ENCODE measurements at places on chromosomes 16 and 17. TPM values are rescaled to one million over a fixed set of nuclear protein-coding genes. Genes with fewer than 3 reads are reported as not detected.

GRCh38 chr16:12026741-12027490 lies 50.4 kb downstream of the SNX29 start:
- no peak for DNase-seq

DNA sequence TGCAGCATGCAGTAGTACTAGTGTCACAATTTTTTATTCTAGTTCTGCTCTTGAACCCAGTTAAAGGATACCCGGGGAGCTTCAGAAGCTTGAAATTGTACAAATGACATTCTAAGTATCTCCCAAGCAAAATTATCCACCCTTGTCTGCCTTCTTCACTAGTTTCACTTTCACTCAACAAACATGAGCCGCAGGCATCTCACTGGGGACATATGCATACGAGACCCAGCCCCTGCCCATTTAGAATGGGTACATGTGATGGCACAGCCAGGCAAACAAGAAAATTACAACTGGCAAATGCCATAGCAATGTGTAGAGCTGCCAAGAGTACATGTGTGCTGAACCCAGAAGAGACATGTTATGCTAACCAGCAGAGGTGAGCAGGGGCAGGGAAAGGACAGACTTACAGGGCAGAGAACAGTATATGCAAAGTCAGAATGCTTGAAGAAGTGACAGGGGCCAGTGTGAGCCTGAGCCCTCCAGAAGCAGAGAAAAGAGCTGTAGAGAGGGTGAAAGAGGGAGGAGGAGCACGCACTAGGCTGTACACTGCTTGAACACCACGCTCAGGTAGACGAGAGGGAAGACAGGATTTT lies 8.3 kb downstream of the GINS2 start:
- DNase-seq, result no peak

DNA sequence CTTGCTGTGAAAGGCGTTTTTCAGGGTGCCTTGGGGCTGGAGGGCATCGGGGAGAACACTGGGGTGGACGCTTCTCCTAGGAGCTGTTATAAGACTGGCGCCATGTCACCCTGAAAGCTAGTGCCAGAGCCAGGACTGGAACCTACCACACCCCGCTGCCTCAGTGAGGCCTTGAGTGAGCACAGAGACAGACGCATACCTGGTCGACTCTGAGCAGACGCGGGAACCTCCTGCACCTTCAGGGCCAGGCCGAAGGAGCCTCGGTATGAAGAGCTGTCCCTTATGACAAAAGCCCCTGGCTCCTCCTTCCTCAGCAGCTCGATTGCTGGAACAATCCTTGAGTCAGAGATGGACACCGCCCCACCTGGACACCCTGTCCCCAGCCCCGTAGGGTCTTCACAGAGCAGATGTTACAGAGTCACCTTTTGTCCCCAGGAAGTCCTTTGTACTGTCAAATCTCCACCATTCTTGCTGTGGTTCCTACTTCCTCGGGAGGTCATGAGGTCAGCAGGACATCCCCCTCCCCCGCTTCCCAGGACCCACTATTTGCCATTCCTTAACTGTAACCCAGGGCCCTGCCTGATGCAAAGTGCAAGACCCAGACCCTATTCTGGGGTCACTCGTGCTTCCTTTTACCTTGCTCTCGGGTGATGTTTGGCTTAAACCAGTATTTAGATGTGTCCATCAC lies 17.0 kb downstream of the TNS4 start:
- DNase-seq, result no peak

DNA sequence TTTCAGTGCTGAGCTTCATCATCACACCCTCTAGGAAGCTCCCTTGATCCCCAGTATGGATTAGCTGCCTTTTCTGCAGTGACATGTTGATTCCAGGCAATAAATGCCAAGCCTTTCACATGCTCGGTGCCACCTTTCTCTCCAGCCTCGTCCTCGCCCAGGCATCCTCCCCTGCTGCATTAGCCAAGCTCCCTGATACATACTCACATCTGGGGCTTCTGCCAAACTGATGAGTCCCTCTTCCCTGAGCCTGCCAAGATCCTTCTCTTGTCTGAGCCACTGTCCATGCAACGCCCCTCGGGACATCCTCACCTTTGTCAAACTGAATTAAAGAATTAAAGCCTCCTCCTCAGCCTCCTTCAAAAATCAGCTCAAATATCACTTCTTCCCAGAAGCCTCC lies 538.5 kb upstream of the CDH11 start:
- no peak for DNase-seq

GRCh38 chr16:73033271-73033998 lies 14.5 kb downstream of the ZFHX3 start:
- DNase-seq, result no peak

DNA sequence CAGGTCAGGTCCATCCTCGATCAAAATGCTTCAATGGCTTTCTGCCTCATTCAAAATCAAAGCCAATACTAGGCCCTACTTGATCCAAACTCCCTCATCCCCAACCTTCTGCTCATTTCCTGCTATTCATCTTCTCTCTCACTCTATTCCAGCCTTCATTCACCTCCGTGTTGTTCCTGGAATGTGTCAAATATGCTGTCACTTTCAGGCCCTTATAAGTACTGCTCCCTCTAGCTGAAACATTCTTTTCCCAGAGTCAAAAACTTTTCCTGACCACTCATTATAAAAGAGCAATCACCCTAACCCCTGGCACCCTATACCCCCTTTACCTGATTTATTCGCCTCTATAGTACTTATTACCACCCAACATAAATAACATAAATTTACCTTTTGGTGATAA lies 303.7 kb upstream of the PMFBP1 start:
- no peak for DNase-seq

- DNase-seq, result no peak
Observed at GRCh38 chr17:4506175-4506813, 7.6 kb downstream of the SPNS2 start.

DNA sequence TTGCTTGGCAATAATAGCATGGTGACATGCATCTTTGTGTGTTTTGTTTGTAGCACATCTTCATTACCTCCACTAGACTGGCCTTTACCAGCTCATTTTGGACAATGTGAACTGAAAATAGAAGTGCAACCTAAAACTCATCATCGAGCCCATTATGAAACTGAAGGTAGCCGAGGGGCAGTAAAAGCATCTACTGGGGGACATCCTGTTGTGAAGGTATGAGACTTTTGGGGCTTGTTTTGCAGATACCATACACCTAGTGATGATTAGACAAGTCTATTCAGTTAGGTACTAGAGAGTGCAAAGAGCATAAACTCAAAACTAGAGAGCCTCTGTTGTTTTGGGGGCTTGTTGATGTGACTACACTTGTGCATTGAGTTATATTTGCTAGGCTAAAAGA lies 41.2 kb downstream of the NFATC3 start:
- no peak for DNase-seq

DNA sequence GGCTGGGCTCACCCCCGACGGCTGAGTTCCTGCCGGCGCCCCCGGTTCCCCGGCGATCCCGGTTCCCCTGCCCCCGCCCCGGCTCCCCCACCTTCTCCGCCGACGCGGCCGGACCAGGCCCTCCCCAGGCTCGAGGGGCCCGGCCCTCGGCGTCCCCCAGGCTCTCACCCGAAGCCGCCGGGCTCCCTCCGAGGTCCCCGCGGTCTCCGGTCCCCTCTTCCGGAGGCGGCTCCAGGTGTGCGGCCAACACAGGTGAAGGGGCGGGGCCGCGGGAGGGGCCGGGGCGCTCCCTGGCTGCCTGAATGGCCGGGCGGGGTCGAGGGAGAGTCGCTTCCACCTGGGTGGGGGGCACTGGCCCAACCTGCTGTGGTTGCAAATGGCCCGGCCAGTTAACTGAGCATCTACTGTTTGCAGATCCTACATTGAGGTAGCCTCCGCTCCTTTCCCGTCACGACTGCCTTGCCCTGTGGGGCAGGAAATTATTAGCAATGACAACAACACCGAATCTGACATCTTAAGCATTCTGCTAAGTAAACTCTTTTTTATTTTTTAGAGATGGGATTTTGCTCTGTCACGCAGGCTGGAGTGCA lies at the start of gene BICDL2:
Gene BICDL2, minus strand, starts transcription at position 219 of the 590 bp plus-strand sequence. CDS start 1,448 bp downstream, outside the sequence.
- no peak for DNase-seq

- no peak for DNase-seq
Observed at GRCh38 chr16:2333231-2333630, 7.3 kb downstream of the ABCA3 start.

- no peak for DNase-seq
Observed at GRCh38 chr17:76775021-76775600, 37.2 kb downstream of the MFSD11 start.

DNA sequence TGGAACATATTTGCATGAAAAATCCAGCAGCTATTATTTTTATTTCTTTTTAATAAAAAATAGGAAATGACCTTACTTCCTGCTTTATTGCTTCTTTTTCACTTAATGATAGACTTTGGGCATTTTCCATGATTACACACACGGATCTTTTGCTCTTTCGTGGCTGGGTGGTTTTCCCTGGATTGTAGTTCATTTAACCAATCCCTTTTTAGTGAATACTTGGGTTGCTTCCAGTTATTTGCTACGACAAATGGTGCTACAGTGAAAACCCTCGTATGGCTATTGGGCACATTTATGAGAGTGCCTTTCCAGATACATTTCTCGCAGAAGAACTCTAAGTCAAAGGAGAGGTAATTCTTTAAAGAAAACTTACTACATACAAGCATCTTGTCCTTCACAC lies 38.6 kb downstream of the FOXL1 start:
- no peak for DNase-seq

DNA sequence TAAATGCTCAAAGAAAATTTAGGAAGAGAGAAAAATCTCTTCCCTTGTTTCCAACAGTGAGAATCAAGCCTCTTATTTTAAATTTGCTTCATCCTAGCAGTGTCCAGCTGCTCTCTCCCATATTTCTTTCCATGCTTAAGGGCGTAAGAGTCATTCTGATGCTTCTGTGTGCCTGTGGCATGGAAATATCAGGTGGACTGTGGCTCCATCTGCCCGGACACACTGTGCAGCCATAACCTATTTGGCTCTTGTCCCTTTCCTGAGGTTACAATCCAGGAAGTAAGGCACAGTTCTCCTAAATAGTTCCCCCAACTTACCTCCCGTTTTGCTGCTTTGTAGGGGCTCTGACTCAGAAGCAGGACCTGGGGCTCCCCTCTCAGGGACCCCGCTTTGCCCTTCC lies 6.3 kb upstream of the KRT222 start:
- no peak for DNase-seq

DNA sequence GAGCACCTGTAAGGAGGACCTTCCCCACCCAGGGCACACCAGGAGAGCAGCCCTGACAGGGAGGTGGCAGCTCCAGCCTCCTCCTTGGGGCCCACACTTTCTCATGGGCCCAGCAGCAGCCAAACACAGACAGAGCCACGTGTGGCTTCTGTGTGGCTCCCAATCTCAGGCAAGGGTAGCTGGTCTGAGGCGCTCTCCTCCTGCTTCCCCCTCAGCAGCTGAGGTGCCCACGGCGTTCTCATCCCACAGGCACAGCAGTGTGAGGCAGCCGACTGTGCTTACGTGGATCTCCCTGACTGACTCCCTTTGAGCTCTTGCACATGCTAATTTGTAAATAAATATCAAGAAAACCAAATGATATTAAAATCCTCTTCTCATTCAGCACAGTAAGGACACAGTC lies 30.9 kb downstream of the CMTM3 start:
- DNase-seq, result no peak

DNA sequence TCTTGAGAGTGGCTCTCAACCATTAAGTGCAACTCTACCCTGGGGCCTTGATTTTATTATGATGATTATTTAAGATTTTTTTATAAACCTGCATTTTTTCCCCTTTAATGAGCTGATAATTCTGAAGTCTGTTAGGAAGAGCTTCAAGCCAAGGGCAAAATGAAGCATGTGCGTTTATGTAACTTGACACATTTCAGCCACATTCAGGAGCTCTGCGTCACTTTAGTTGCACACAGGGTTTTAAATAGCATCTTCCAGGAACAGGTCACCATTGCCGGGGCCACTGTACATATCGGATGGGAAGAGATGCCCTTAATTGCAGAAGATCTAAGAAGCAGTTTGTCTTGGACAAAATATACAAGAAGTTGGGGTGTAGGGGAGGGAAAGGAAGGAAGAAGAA lies 89.6 kb downstream of the BMERB1 start:
- no peak for DNase-seq

- no peak for DNase-seq
Observed at GRCh38 chr16:85918436-85918835, 19.5 kb downstream of the IRF8 start.

The SLC5A11 gene
- total RNA-seq, result not detected

The TP53TG3E gene
- total RNA-seq, result not detected

The KRT12 gene
- total RNA-seq, result not detected

The CCL3 gene
- total RNA-seq, result not detected

The CHRNE gene
- not detected for total RNA-seq

The KCNJ12 gene
- total RNA-seq, result 4.3 TPM

The ADAD2 gene
- not detected for total RNA-seq

The CHST5 gene
- 0.87 TPM for total RNA-seq

Measured in NCI-H460 (cell line).